Sigmoid colon (tissue), 7 donors: ENCODE measurements at places on chromosomes 12 and 14. TPM values are rescaled to one million over a fixed set of nuclear protein-coding genes. Genes with fewer than 3 reads are reported as not detected.

The TMTC2 gene
- 72.4 TPM for total RNA-seq

GRCh38 chr12:88362439-88362838 is 217.8 kb downstream of the KITLG start:
- DNase-seq: no peak

- DNase-seq: peak; percentile 66
Observed at GRCh38 chr12:2299206-2299605, 246.4 kb downstream of the CACNA1C start.

The CD163 gene
- total RNA-seq: 233 TPM

DNA sequence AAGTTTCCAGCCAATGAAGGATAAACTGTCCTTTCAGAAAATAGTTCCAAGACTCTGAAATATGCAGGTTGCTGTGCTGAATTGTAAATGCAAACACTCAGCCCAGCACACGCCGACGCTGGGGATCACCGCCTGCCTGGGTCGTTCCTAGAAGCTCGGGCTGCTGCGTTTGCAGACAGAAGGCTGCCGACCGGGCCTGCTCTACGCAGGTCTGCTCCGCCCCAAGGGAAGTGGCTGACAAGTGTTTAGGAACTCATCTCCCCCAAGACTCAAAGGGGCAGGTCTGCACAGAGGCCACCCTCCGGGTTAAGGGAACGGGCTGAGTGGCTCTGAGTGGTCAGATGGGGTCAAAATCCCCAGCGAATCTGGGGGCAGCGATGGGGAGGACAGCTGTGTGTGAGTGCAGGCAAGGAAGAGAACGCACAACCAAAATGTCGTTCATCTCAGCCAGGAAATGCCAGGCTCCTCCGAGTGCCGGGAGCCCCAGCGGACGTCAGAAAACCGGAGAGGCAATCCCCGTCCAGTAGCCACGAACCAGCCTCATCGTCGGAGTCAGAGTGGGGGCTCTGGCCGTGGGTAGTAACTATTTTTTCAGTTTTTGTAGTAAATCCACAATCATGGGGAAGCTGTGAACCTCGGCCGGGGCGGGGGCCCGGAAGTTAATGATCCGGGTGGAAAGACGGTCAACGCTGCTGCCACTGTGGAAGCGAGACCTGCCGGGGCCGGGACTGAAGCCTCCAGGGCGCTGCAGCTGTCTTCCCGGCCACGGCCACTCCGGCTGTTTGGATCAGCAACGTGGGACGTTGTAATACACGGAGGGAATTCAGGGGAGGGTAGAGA is 6.0 kb downstream of the GALNT9 start:
- DNase-seq: no peak

The GUCY2C gene
- total RNA-seq: not detected

The SLC5A8 gene
- not detected for total RNA-seq

DNA sequence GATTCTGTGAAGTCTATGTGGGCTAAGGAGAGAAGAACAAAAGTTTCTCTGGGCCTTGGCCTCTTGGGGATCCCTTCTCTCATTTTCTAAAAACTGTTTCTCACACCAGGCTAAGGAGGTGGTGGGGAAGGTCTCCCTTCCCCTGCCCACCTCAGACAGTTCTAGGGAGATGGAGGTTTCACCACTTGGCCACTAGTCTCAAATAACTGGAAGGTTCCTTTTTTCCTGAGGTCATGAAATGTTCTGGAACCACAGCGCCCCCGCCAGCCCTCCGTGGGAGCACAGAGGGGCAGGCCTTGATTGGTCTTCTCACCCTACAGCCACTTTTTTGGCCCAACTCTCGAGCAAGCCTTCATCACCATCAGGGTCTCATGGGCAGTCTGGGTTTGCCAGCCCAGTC is 12.6 kb downstream of the C12orf43 start:
- no peak for DNase-seq

GRCh38 chr14:95533391-95533821 is 1.4 kb upstream of the GLRX5 start:
- DNase-seq: no peak

The LRIG3 gene
- total RNA-seq: 67.9 TPM

The INSM2 gene
- total RNA-seq: not detected

- DNase-seq: no peak
Observed at GRCh38 chr12:111438481-111438880, 32.8 kb downstream of the SH2B3 start.
